ENCODE measurements at places on chromosomes 6 and 20.
A peak's percentile ranks its signal among the peaks of the same experiment; 100 is the strongest.

GRCh38 chr20:44743916-44744655 lies 1.6 kb upstream of the KCNK15 start:
- DNase-seq, result no peak

DNA sequence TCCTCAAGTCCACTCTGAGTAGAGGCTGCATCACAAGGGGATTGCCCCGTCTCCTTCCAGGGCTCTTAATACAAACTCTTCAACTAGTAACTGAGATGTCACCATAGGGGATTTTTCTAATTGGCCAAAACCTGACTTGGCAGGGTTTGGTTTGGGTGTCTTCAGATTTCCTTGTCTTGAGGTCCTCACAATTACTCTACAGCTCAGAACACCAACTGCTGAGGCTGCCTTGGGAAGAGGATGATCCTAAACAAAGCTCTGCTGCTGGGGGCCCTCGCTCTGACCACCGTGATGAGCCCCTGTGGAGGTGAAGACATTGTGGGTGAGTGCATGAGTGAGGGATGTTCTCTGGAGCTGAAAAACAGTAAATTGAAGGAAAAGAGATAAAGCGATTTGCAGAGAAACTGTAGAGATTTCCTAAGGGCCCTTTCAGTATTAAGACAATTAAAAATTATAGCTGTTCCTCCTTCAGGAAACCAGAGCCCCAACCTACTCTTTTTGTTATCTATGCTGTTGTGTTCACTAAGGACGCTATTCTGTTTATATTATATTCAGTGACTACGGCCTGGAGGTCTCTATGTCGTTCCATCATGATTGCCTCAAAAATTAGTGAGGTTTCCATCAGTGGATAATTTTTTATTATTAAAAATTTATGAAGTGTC lies at the start of gene HLA-DQA1:
Gene HLA-DQA1, plus strand, starts transcription at position 188 of the 662 bp plus-strand sequence. Its CDS starts 53 bp downstream, at position 241.
- peak; percentile 36 for DNase-seq

- no peak for DNase-seq
Observed at GRCh38 chr6:17178754-17179529, 77.1 kb downstream of the STMND1 start.

DNA sequence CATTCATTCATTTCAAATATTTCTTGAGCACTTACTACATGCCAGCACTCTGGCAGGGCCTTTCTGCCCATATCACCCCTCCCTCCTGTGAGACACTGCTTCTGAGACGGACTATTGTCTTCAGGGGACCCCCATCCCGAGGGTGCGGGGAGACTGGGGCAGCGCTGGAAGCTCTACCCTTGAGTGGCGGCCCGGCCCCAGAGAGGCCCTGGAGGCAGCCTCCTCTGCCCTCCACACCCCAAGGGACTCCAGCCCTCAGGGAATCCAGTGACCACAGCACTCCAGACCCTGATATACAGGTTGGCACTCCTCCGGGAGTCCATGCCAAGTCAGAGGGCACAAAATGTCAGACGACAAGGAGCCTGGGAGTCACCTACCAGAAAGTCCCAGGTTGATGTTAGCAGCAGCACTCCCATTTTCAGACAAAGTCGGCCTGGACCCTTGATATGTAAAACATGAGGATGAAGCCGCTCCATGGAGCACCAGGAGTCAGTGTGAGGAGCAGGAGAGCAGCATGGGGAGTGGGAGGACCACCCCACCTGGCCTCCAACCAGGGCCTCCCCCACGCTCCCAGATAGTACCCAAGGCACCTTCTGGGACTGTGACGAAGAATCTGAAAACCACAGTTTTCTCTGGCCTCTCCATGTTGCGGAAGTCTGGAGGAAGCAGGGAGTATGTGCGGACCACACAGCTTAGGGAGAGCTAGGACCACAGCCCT lies 20.7 kb downstream of the TFEB start:
- DNase-seq, result no peak
